ENCODE measurements at places on chromosomes 3 and 15.

GRCh38 chr15:91192285-91192684 is 92.2 kb downstream of the SV2B start:
- DNase-seq, result no peak

GRCh38 chr3:12875857-12876836 is 34.8 kb upstream of the RPL32 start:
- DNase-seq, result no peak

GRCh38 chr3:86929046-86929445 is 61.9 kb downstream of the VGLL3 start:
- DNase-seq, result no peak

DNA sequence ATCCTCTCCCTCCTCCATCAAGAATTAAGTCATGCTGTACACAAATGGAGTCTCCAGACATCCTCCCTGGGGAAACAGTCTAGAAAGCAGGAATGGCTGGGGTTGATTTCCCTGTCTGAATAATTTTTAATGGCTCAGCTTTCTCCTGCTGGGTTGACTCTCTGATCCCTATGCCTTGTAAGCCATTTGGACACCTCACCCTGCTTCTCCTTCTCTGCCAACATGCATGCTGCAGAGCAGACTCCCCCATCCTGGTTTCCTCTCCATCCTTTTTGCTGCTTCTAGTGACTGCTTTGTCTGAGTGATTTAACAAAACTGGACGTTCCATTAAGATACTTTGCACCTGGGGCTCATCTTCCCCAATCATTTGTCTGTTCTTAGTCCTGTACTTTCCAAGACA is 22.2 kb downstream of the SV2B start:
- no peak for DNase-seq

DNA sequence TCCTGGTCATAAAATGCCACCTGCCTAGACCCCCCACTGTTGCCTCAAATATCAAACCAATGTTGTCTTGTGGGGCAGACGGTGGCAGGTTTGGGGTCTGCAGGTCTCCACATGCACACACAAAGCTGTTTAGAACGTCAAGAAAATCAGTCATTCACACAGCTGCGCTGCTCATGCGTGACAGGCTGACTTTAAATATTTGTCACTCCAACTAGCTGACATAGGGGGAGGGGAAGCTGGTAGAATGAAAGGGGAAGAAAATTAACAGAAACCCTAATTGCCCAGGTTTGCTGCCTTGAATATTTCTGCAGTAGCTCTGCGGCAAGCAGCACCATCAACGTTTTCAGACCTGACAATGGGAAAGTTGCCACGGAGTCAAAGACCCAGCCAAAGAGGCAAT is 201.8 kb downstream of the ABHD5 start:
- DNase-seq, result no peak

DNA sequence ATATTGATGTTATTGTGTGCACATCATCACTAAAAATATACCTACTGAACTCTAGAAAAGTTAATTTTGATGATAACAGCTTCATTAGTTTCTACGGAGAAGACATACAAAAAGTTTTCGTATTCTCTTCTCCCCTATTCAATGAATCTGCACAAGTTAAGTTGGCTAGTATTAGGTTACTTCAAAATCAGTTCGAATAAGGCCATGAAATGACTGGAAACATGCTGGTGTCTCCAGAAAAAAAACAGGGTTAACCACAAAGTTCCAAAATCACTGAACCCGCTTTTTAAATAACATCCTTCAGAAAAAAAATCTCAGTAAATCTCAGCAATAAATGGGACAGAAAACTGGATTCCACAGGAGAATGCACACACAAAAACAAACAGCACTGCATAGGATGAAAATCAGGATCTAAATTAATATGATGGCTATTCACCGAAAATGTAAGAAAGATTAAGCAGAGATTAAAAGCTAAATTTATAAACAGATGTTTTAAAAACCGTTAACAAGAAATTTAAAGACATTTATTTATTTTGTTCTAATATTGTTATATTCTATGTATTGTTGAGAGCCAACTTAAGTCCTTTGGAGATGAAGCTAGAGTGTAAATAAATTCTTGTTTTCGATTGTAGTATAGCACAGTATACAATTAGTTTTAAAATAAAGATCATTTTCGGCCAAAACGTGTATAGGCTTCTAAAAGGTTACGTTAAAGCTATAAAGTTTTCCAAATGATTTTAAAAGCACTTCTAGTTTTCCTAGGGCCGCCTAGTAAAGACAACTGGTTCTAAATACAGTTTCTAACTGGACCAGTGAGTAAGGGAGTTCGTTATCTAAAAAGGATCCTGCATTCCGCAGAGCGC is 1.0 kb downstream of the IGSF11 start:
- no peak for DNase-seq

- DNase-seq, result no peak
Measured at GRCh38 chr15:78052001-78052401, 25.5 kb downstream of the TBC1D2B start.

- no peak for DNase-seq
Measured at GRCh38 chr3:109963831-109964230, 626.5 kb upstream of the DPPA4 start.

- no peak for DNase-seq
Measured at GRCh38 chr15:45948181-45948621, 313.4 kb downstream of the SQOR start.

DNA sequence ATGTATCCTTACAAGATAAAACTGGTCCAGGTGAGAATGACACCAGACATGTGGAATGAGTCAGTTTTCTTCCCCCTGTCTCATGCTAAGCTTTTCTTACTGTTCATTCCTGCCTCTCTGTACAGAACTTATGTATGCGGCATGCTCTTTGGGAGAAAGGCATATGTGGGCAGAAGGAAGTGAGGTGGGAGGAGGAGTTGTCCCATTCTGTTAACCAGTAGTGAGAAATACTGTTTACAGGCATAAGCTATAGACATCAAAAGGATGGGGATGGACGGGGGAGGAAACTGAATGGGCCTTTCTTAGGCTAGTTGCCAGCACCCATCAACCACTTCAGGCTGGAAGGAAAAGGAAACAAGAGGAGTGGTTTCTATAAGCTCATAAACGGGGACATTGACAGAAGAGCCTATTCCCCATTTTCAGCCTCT is 143.6 kb upstream of the BHLHE40 start:
- no peak for DNase-seq

DNA sequence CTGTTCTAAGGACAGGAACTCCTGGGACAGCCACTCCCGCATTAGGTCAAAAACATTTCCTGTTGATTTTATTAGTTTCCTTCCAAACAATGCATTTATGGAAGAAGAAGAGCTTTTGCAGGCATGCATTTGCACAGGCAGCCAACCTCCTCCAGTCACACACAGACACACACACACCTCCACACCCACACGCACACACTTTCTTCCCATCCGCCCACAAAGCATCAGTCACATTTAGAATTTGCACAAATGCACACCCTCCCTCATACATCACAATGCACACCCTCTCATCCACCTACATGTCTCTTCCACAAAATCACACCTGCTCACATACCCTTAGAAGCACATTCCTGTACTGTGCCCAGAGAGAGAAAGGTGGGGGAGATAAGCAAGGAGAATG is 4.1 kb upstream of the TYRO3 start:
- DNase-seq, result no peak

GRCh38 chr15:89400116-89400781 is 65.6 kb upstream of the POLG start:
- no peak for DNase-seq

GRCh38 chr3:27105904-27106303 is 263.3 kb downstream of the NEK10 start:
- DNase-seq, result no peak

GRCh38 chr3:123511726-123512125 is 62.8 kb upstream of the ADCY5 start:
- DNase-seq, result no peak

DNA sequence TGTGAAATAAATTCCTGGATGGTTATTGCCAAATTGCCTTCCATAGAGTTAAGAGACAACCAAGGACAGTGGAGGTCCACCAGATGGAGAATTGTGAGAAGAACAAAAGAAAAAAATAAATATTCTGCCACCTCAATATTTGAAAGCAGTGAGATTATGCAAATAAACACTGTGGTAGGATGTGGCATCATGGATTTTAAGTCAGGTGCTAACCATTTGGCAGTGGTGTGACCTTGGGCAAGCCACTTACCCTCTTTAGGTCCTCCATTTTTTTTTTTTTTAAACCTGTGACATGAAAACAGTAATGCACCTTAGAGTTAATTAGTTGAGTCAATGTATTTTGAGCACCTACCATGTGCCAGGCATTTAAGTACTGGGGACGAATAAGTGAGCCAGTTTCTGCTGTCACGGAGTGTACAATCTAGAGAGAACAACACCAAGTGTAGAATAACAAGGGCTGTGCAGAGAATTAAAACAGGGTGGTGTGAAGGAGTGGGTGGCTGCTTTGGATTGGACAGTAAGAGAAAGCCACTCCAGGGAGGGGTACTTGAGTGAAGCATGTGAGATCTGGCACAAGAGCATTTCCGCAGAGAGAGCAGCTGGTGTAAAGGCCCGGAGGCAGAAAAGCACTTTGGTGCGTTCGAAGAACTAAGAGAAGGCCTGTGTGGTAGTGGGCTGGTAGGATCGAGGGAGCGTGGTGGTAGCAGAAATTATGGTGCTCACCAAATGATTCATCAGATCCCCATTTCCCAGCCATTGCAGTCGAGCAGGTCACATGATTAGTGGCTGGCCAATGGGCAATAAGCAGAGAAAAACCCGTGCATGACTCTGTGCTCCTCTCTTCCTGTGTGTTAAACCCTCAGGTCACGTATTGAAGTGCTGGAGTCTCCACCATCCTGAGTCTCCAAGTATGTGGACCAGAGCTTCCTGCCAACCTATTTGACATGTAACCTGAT is 39.2 kb downstream of the CCK start:
- DNase-seq, result no peak

- no peak for DNase-seq
Measured at GRCh38 chr15:96312641-96313335, 17.7 kb upstream of the NR2F2 start.

DNA sequence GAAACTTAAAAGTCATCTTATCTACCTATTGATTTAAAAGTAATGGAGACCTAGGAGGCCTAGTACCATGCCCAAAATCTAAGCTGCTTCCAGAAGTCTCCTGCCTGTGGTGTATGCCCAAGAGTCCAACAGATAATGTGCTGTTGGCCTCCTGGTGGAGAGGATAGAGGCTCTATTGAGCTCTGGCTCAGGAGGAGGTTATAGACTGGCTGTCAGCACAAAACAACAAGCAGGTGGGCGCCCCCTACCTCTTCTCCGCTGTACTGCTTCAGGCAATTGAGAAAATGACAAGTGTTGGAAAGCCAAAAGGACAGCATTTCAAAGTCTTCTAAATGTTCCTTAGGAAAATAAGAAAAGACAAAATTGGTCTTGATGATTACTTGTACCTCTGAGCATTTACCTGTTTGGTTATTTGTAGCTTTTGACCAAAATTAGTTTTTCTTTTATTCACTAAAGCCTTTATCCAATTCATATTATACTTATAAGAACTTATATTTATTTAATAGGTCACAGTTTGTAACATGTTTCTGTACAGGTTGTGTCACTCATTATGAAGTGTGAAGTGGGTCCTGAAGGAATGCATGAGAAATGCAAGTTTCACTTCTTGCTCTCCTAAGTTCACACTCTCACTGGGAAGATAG is 17.2 kb upstream of the GNB5 start:
- no peak for DNase-seq

DNA sequence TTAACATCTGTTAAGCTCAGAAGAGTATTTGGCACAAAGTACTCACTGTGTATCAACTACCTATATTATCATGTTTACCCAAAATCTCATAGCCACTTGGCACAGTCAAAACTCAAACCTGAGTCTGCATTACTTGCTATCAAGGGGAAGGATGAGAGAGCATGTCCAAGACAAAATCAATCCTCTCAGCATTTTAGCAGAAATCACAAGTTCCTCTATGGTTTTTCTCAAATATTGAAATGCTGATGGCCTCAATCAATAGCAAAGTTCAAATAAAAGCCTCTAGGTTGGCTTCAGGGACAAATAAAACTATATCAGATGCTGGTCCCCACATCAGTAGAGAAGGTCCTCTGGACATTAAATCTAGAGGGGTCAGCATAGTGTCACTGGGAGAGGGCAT is 14.3 kb downstream of the TBC1D2B start:
- DNase-seq, result no peak

DNA sequence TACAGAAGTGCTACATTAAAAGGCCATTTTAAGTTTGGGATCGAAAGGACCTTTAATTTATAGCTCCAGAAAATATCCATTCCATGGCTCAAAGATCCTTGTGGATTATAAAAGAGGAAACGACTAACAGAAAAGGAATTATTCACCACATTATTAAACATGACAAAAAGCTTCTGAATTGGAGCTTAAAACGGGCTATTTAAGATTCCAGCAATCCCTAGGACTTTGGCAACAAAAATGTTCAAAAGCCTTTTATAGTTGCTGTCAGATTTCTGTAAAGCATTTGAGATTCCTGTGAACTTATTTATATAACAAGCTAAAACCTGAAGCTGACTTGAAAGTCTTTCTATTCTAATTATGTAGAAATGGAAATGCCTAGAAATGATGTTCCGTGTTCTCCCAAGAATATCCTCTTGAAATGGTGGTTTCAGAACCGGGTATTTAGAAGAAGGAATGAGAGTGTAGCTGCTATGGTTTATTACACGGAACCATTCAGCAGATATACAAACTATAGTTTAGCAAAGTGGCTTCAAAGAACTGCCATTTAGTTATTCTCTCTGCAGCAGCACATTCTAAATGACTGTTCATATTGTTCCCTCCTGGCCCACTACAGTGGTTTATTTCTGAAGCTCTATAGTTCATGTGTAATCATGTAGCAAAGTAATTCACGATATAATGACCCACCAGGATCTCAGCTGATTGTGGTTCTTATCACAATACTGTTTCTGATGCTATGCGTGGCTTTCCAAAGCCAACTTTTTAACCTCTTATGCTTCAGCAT is 961.7 kb downstream of the FHIT start:
- no peak for DNase-seq

DNA sequence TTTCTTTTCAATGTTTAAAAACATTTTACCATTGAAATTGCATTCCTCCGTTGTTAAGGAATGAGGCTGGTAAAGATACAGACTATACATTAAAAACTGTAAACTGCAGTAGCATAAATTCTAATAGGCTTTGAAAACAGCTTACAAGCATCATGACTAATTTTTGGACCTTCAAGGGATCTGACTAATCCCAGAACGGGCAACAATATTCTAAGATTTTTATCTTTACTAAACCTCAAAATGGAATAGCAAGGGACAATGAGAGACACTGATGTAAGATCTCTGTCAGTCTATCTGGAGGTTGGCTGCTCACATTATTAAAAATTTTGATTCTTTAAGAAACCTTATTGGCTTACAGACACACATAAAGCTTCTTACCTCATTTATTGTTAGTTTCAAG is 74.7 kb downstream of the BTD start:
- no peak for DNase-seq

GRCh38 chr3:32564195-32564594 is 6.5 kb downstream of the DYNC1LI1 start:
- DNase-seq, result no peak
